ENCODE measurements at places on chromosomes 3 and 15. TPM values are rescaled to one million over a fixed set of nuclear protein-coding genes. Genes with fewer than 3 reads are reported as not detected.

- DNase-seq: no peak
These were observed 638.2 kb downstream of the IGSF11 start for GRCh38 chr3:118396491-118396890.

DNA sequence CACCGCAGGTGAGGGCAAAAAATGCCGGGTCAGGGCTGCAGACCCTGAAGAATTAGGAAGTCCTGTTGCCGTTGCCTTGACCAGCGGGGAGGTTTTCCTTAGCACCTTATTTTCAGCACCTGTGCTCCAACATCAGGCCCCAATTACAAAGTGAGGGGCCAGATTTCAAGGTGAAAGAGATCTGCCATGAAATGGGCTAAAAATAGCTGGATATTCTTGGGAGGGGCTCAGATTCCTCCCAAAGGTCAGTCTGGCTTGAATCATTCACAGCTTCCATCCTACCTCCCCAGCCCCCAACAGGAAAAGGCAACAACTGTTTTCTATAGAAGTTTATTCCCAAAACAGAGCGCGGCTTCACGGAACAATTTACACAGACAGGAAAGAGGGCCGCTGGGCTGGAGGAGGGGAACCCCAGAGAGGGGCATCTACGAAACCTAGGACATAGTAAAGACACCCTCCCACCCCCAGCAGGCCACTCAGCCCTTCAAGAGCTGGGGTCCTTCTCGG, 941 bp upstream of the SLC26A6 start:
- no peak for DNase-seq

DNA sequence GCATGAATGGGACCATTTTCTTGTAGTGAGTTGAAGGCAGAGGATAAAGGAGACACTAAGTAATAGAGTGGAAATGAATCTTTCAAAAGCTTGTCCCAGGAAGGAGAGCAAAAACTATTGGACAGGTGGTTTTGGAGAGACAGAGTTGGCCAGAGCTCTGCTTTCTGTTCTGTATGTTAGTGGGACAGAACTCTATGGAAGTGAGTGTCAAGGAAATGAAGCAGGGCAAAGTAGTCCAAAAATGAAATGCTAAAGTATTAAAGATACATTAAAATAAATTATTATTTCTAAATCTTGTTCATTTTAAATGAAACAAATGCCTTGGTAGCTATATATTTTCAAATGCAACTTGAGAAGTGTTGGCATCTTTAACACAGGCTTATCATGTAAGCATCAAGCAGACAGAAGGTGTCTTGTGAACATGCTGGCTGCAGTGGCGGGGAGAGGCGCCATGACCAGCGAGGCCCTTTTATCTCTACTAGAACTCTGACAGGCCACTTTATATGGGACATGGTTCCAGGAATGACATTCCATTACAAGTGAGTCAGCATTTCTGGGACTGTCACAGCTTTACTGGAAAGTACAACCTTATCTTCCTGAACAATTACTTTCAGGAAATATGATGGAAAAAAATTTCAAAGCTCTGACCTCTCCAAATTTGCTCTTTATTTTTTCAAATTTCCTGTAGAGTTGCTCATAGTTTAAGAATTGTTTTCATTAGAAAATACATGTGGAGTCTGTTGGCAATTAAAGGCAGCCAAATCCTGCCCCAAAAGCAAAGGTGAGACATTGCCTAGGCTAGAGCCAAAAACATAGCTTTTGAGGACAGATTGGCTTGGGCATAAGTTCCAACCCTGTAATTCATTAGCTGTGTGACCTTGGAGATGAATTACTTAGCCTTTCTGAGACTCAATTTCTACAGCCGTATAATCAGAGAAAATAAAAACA, 106.5 kb downstream of the ECT2 start:
- DNase-seq: no peak

- no peak for DNase-seq
These were observed 383.6 kb upstream of the SEMA6D start for GRCh38 chr15:47333734-47334133.

The CCDC54 gene
- not detected for total RNA-seq

Measured in epithelial cell of proximal tubule (primary cell).